ENCODE measurements at places on chromosomes 12 and 14. TPM values are rescaled to one million over a fixed set of nuclear protein-coding genes. Genes with fewer than 3 reads are reported as not detected.

CLEC7A gene
- 25.3 TPM for total RNA-seq

KRT80 gene
- total RNA-seq: 0.14 TPM

CLSTN3 gene
- 16.5 TPM for total RNA-seq

ALDH2 gene
- 33.3 TPM for total RNA-seq

KRT82 gene
- 0.05 TPM for total RNA-seq

RPL36AL gene
- 307 TPM for total RNA-seq

MDM2 gene
- 63.6 TPM for total RNA-seq

POTEG gene
- not detected for total RNA-seq

FOXM1 gene
- total RNA-seq: 12.3 TPM
